ENCODE measurements at places on chromosomes 12 and 14.
A peak's percentile ranks its signal among the peaks of the same experiment; 100 is the strongest.

DNA sequence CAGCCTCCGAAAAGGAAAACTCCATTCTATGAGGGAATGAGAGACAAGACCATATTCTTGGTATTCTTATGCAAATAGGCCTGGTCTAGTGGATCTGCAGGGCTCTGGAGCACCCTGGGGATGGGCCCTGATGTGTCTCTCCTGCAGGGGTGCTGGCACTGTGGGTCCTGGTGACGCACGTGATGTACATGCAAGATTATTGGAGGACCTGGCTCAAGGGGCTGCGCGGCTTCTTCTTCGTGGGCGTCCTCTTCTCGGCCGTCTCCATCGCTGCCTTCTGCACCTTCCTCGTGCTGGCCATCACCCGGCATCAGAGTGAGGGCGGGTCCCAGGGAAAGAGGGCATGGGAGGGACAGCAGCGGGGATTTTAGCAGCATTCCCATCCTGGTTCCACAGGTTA, 5.8 kb downstream of the SLC48A1 start:
- DNase-seq = no peak

DNA sequence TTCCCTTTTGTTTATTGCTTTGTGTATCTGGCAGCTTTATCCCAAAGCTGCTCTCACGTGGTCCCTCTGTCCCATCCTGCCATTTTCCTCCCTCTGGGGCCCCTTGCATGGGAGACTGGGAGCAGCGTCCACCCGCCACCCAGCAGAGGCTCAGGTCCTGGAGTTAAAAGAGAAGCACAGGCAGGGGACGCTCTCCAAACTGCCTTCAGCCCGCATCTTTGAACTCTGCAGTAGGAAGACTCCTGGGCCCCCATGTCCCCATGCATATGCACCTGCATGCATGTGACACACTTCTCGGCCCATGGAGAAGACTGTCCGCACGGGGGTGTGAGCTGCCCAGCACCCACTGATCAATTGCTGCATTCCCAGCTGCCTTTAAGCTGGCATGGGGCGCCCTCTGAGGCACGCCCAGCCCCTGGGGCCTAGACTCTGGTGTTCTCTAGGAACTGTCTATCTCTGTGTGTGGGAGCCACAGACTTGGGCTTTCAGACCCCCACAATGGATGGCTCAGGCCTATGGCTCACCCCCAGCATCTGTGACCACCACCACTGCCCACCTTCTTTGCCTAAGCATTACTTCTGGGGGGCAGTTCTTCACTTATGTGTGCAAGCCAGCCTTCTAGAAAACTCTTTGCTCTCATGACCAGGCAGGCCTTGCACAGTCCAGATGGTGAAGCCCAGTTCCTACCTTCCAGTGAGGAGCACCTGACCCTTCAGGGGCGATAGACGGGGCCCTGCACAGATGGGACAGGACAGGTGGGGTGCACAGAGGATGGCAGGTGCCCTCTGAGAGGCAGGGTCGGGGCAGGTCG, 96.1 kb upstream of the DIO3 start:
- no peak for DNase-seq

DNA sequence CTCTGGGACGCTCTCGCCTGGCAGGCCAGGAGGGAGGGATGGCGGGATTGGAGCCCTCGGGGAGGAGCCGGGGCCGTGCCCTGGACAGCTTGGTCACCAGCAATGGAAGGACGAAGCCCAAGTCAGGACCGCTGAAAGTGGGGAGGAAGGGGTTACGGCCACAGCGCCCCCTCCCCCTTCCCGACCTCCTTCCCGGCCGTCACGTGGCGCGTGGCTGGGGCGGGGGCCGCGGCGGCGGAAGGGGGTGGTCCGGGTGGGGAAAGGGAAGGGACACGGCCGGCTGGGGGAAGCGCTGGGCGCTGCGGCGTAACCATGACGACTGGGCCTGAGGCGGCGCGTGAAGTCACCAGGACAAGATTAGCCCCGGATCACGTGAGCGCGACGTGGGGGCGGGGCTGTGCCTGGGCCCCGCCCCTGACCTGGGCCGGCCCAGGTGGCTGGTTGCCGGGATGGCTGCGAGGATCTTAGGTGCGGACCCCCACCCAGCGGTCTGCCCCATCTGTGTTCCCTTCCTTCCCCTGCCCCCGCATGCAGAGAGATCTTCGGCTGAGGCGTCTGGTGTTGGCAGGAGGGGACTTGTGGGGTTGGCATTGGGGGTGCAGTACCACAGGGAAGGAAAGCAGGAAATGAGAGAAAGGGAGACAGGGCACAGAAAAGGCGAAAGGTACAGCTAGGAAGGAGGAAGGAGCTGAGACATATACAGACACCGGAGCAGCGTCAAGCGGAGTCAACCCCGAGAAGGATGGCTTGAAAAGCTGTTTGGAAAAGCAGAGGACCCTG, 6.2 kb downstream of the MAP3K12 start:
- DNase-seq = peak; percentile 80

DNA sequence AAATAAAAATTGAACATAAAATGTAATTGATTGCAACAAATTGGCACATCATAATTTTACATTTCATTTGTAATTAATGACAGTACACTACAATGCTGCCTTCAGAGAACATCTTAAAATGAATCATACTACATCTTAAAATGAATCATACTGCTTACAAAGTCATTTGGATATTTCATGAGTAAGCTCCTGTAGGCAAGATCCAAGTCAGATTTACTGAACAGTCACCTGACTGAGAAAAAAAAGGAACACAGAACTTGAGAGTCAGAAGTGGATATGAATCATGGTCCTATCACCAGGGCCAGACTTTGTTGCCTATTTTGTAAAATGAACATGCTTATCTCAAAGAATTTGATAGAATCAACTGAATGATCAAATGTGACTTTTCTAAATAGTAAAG, 32.7 kb upstream of the FBLN5 start:
- DNase-seq = no peak

- no peak for DNase-seq
Measured at GRCh38 chr14:62692490-62693106, 352.7 kb downstream of the KCNH5 start.

GRCh38 chr14:63212209-63212608, 8.0 kb downstream of the RHOJ start:
- DNase-seq = no peak

DNA sequence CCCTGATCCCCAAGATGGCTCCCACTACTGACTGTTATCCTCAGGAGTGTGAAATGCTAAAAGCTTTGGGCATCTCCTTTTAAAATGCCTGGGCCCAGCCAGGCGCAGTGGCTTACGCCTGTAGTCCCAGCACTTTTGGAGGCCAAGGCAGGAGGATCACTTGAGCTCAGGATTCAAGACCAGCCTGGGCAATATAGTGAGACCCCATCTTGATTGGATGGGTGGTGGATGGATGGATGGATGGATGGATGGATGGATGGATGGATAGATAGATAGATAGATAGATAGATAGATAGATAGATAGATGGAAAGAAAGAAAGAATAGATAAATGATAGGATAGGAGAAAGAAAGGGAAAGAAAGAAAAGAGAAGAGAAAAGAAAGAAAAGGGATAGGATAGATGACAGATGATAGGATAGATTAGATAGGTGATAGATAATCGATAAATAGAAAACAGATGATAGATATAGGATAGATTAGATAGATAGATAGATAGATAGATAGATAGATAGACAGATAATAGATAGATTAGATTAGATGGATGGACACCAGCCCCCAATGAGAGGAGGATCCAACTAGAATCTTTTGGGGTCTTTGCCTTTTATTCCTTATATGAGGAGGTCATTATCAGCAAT, 9.5 kb downstream of the P2RX4 start:
- no peak for DNase-seq

DNA sequence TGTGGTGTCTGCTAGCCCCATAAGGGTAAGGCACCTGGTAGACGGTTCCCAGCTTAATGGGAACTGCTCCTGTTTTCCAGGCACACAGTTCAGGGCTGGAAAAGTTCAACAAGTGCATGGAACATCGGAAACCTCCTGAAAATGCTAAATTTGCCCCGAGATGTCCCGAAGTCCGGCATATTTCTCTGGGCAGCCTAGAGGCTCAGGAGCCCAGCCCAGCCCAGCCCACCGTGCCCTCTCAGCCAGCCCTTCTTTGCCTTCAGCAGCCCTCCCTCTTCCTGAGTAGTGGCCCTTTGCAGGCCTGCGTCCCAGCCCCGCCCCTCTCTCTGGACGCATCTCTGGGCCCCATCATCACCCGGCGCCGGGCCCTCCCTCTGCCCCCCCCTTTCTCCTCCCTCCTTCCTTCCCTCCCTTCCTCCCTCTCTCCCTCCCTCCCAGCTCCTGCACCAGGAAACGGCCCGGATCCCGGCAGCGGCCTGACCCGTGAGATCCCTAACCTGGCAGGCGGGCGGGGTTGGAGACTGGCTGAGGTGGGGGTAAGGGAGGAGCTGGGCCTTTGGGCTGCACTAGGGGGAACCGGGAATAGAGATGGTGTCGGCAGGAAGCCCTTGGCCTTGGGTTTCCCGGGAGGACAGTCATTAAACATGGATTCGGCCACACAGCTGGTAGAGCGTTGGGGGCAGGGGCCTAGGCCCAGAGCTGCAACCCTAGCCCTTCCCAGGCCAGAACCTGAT, at the start of gene BCL2L2:
Gene BCL2L2, plus strand, starts transcription at position 422 of the 734 bp plus-strand sequence. CDS start 935 bp downstream, outside the sequence.
- no peak for DNase-seq

GRCh38 chr12:65892841-65893251, 68.6 kb downstream of the HMGA2 start:
- no peak for DNase-seq

GRCh38 chr12:16610743-16611142, 4.8 kb upstream of the LMO3 start:
- no peak for DNase-seq

DNA sequence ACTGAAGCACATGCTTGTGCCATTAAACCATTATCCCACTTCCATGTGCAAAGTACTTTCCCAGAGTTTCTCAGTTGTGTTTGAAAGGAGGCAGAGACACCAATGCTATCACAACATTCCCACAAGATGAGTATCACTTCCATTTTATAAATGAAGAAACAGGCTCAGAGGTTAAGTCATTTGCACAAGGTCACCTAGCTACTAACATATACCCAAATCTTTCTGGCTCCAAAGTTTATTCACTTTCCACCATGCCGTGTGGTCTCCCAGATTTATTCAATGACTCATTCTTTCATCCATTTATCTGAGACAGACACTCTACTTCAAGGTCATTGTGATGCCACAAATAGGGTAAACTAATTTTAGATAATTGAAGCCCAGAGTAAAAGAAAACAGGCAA, 9.4 kb downstream of the ART4 start:
- DNase-seq = no peak

DNA sequence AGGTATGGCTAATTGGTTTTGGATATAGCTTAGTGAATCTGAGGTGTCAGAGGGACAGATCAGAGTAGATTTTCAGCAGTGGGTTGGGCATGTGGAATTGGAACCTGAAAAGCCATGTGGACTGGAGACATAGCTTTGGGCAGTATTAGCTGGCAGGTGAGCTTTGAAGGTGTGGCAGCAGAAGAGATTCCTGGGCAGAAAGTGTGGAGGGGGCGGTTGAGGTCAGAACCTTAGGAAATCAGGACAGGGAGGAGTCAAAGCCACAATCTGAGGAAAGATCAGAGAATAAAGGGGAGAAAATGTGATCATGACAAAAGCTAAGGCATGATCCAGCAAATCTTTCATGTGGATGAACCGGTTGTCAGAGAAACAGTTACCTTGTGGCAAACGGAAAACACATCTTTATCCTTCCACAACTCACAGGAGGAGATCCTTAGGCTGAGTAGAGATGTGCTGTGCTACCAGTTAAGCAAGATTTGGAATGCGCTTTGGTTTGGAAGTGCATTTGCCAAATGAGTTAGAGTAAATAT, 56.4 kb downstream of the PTGER2 start:
- no peak for DNase-seq

DNA sequence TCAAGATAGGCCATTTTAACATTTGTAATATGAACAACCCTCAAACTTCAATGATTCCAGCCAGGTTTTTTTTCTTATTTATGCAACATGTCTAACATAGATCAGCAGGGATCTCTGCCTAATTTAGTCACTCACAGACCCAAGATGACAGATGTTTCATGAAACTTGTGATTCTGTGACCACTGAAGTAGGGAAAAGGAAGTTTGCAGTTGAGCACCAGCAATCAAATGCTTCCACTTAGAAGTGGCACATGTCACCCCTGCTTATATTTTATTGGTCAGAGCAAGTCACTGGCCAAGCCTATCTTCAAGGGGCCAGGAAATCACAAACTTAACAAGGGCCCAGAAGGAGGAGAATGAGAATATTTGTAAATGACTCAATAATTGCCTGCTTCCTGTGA, 150.6 kb downstream of the BCAT1 start:
- DNase-seq = no peak

DNA sequence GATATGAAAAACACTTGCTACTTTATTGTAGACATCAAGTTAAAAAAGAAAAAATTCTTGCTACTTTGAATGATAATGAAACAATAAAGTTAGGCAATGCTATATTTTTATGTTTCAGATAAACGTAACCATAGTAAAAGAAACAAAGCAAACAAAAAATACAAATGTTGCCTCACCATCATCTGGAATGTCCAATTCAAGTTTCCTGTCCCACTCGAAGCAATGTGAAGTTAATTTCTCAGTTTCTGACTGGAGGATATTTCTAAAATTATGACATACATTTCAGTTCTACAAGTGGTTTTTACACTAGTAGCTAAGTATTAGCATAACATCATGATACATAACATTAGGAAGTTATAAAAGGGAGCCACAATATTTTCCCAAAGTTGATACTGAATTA, 20.9 kb downstream of the DLGAP5 start:
- DNase-seq = no peak

Measured in T follicular helper cell (primary cell).